Effector memory CD8-positive, alpha-beta T cell (primary cell): ENCODE measurements at places on chromosomes 4 and X.

DNA sequence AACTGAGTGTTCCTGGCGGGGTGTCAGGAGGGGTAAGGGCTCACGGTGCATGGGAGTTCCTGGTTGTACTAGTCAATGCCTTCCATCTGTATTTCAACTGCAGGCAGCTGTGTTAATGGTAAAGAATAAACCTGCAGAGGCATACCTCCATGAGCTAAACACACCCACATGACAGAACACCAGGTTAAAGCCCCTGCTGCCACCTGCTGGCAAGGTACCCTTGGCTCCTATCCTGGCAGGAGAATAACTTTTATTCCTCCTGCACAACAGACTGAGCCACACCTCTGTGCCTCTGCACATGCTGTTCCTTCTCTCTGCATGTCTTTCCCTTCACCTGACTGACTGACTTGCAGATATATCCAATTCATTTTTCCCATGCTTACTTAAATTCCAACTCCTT, 11.1 kb downstream of the ITIH6 start:
- peak; percentile 14 for DNase-seq

DNA sequence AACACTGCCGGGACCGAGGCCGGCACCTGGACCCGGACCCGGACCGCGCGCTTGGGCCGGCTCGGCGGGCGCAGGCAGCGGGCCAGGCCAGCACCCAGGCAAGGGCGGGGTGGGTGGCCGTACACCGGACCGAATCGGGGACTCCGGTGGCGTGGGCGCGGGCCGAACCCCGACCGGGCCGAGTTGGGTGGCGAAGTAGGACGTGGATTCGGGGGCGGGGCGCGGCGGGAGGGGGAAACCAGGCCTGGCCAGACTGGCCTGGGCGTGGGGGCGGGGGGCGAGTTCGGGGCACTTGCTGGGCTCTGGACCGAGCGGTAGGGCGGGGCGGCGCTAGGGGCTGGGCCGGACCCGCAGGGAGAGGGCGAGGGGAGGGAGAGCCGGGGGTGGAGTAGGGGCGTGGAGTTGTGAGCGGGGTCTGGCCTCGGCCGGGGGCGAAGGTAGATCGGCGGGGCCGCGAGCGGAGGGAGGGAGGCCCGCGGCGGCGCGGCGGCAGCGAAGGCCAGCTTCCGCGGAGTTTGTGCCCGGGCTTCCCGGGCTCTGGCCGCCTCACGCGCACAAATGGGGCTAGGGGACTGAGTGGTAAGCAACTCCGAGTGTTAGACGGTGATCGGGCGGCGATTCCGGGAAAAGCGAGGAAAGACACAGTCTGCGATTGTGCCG, 1.8 kb upstream of the BCORL1 start:
- DNase-seq, result no peak

DNA sequence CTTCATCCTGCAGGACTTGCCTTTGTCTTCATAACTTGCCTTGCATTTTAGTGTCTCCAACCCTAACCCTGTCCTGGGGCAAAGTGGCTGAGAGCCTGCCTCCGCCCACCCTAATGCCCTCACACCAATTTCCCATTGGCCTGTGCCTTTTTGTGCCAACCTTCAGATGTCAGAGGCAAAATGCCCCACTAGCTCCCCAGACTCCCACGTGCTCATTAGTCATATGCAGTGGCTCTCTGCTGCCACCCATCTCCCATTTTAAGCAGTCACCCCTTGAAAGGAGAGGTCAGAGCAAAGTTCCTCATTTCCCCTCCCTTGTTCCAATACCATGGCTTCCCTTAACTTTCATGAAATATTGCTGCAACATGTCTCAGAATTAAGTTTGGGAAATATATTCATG, 74.8 kb upstream of the PASD1 start:
- peak; percentile 2 for DNase-seq

DNA sequence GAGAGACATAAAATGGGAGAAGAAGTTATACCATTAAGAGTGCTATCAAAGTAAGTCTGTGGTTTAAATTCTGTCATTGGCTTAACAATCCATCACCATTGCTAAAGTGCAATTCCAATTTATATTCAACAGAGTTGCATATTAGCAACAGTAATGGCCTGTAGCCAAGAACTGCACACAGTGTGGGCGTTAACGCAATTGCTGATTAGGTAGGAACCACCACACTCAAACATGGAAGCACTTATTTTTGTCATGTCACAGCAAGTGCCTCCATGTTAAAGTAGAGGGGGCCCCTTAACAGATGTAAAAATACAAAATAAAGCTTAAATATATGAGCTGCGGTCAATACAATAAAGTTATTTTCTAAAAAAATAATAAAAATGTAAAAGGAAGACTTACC, 10.8 kb downstream of the LARP7 start:
- no peak for DNase-seq

DNA sequence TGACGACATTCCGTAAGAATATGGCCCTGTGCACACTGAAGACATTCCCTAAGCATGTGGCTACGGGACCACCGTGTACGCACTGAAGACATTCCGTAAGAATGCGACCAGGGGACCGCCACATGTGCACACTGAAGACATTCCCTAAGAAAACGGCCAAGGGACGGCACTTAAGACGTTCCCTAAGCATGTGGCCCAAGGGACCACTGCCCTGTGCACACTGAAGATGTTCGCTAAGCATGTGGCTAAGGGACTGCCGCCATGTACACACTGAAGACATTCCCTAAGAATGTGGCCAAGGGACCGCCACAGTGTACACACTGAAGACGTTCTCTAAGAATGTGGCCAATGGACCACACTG, 21.4 kb downstream of the DHRSX start:
- no peak for DNase-seq

DNA sequence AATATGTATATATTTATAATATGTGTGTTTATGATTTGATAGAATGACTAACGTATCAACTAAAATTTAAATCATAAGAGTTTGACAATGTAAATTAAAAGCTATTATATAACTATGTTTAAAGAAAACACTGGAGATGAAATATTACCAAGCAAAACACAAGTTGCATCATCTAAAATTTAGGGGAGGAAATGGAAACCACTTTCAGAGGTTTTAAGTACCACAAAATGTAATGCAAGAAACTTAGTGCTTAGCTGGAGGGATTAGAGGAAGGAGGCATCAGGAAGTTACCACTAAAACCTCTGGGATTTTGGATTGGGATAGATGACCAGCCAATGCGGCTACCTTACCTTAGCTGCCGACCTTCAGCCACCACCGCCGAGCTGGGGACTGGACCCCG, 1192.1 kb upstream of the PRKX start:
- no peak for DNase-seq

DNA sequence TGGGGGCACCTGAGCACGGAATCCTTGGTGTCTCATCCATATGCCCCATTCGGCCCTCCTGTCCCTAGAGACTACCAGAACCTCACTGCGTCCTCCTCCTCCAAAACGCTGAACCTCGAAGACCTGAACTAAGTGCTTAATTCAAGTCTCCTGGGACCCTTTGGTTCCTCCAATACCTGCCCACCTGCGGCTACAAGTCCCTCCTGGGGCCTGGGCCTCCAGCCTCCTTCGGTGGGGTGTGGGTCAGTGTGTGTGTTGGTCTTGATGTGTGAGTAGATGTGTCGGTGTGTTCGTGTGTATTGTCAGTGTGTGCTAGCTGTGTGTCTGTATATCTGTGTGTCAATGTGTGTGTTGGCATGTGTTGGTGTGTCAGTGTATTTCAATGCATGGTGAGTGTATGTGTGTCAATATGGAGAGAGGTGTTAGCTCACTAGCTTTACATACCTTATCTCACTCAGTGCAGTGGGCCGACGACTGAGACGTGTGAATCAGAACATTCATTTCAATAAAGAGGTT, 2.6 kb upstream of the SEPTIN6 start:
- DNase-seq, result no peak

DNA sequence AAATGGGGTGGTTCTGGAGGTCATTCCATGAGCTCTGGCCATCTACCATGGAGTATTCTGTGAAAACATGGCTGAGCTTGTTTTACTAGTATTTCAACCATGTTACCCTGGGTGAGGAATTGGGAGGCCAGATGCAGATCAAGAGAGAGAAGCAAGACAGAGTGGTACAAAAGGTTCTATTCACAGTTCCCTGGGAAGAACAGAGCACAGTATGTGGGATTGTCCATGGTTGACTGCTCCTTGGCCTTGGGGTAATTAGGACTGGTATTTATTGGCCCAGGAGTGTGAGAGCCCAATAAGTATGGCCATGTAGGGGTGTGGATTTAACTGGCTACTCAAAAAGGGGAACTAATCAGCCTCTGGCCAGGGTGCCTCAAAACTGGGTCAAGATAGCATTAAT, 239.7 kb upstream of the GATB start:
- DNase-seq, result no peak

GRCh38 chr4:166882221-166882620, 352.1 kb downstream of the SPOCK3 start:
- DNase-seq, result no peak

GRCh38 chr4:25984796-25985195, 70.8 kb downstream of the SMIM20 start:
- no peak for DNase-seq

DNA sequence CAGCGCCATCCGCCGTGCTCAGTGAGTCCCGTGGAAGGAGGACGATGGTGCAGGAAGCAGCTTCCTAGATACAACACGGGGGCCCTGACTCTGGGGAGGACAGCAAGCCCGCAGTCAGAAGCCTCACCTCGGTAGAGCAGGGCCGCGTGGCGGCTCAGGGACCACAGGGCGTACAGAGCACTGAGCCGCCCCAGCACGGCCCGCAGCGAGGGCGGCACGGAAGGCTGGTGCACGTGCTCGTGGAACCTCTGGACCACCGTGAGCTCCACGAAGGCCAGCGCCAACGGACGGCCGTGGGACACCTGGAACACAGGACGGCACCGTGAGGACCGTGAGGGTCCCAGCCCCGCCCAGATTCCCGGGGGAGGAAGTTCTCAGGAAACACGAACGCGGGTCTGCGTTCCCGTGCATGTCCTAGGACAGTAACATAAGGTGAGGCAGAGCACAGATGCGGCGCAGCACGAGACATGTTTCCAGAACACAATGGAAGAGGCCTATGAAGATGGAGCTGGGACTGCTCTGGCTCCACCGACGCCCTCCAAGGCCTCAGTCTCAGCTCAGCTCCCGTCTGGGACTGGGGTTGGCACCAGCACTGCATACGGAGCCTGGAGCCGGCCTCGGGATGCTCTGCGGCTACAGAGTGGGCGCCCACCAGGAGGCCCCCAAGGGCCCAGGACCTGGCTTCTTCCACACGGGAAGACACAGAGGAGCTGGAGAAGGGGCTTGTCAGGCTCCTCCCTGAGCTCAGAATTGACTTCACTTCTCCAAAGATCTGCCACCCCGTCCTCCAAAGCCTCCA, 65.5 kb downstream of the ACOX3 start:
- no peak for DNase-seq

DNA sequence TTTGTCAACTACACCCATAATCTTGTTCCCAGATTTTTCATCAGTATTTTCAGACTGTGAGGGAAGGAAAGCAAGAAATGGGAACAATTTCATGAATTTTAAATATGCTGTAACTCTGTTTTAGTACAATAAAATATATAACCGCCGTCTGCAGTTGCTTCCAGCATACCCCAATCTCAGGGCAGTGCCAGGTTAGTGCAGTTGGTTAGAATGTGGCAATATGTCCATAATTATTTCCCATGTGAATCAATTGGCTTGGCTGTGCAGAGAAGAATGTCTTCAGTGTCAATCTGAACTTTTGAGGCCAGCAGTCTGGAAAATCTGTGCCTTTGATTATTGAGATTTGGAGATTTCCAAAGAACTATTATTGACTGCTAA, 5.0 kb upstream of the MMAA start:
- DNase-seq, result no peak

- no peak for DNase-seq
Measured at GRCh38 chrX:29528281-29528680, 687.1 kb upstream of the MAGEB2 start.

- DNase-seq, result no peak
Measured at GRCh38 chrX:30892591-30892990, 3.5 kb upstream of the TAB3 start.

- DNase-seq, result no peak
Measured at GRCh38 chrX:31039327-31039711, 32.5 kb downstream of the FTHL17 start.

GRCh38 chrX:124229374-124229773, 103.1 kb upstream of the TEX13D start:
- no peak for DNase-seq

- no peak for DNase-seq
Measured at GRCh38 chr4:109295081-109295480, 7.4 kb downstream of the COL25A1 start.

- no peak for DNase-seq
Measured at GRCh38 chrX:16462912-16463311, 187.0 kb upstream of the S100G start.

GRCh38 chr4:121777625-121778024, 12.7 kb upstream of the SMIM43 start:
- DNase-seq, result no peak

GRCh38 chr4:10075158-10075863, 41.3 kb downstream of the WDR1 start:
- no peak for DNase-seq

- DNase-seq, result no peak
Measured at GRCh38 chr4:113455061-113455460, 306.5 kb downstream of the CAMK2D start.

GRCh38 chr4:77201343-77201742, 44.3 kb downstream of the CCNG2 start:
- no peak for DNase-seq

DNA sequence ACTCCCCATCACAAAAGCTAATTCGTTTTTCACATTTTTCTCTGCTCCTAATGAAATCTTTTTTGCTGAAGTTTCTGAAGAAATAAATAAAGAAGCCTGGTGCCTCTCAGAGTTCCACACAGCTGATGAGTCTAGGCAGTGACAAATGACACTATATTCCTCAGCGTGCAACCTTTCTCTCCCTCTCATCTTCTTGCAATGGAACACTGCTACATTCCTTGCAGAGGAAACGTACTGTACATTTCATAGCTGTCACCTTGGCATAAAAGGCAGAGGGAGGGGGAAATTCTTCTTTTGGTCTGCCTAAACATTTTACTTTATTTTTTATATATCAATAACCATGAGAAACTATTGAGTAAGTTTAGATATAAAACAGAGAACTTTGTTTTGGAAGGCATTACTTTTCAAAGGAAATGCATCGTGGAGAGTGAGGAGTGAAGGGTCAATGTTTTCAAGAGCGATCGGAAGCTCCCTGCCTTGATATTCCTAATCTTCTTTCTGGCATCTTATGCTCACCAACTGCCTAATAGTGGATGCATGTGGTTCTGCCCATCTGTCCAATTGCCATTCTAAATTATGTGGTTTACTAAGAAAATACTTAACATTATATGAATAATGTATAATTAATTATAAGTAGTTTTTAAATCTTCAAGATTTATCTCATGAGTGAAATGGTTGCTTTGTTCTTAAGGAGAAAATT, 29.4 kb downstream of the SNCA start:
- no peak for DNase-seq

GRCh38 chr4:4689694-4690440, 148.0 kb upstream of the STX18 start:
- no peak for DNase-seq

DNA sequence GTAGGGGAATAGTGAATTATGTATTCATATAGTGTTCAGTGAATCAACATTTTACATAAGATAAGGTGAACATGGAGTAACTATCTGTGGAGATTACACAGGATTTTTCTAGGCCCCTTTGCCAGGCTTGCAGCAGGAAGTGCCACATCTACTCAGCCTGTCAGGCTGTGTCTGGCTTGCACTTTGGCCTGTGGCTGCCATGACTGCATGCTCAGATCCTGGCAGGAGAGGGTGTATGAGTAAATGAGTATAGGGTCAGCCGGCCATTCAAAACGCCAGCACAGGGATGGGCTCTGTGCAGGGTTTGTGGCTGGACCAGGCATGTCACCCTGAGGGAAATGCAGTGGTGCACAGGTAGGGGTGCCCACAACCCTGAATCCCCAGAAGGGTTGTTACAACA, 51.9 kb downstream of the UBQLN2 start:
- no peak for DNase-seq

- no peak for DNase-seq
Measured at GRCh38 chrX:10166731-10167151, 10.0 kb downstream of the CLCN4 start.
